ENCODE measurements at places on chromosomes 3 and 15.
A peak's percentile ranks its signal among the peaks of the same experiment; 100 is the strongest.

- DNase-seq: no peak
Measured at GRCh38 chr3:16498130-16498890, 15.2 kb downstream of the RFTN1 start.

DNA sequence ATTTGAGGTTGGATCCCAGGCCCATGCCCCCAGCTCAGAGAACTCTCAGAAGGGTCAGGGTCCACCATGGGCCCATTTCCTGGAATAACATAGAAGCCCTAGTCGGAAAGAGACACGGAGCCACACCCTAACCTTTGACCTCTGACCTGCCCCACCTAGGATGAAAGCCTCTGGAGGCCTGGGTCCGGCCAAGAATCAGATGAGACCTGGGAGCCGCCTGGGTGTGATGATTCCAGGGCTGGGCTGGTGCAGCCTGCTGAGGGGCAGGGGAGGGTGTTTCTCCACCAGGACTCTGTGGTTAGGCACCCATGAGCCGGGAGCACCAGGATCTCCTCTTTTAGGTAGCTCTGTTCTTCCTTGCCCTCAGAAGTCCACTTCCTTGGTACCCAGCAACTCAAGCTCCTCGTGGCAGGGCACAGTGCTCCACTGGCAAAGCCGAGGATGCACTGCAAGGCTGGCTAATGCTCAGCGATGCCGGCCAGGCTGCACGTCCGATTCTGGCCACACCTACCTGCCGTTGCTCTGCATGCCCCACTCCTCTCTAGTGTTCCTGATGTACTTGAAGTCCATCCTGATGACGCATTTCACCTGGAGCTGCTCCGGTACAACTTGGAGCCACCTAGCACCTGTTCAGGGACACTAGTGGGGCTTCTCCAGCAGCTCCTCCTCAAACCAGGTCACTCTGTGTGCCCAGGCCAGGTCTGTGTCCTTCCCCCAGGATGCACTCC is 57.4 kb downstream of the ZNF445 start:
- DNase-seq: no peak

GRCh38 chr3:16188071-16188470 is 13.6 kb downstream of the GALNT15 start:
- no peak for DNase-seq

- no peak for DNase-seq
Measured at GRCh38 chr15:78838489-78838888, 27.2 kb upstream of the ADAMTS7 start.

GRCh38 chr15:77499087-77499760 is 78.5 kb downstream of the HMG20A start:
- no peak for DNase-seq

DNA sequence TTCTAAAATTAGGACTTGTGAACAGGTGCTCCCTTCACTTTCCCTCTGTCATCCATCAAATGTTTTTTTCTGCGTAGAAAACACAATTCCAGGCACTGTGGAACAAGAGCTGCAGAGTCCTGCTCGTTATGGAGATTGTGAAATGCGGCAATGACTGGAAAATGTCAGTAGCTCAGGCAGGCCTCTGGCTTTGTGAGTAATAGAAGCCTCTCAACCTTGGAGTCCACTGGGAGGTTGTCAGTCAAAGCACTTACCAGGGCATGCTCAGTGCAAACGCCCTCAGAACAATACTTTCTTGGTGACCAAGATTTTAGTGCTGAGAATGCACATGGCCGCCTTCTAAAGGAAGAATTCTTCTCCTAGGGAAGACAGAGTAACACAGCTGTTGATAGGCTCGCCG is 26.7 kb upstream of the MED12L start:
- DNase-seq: no peak

DNA sequence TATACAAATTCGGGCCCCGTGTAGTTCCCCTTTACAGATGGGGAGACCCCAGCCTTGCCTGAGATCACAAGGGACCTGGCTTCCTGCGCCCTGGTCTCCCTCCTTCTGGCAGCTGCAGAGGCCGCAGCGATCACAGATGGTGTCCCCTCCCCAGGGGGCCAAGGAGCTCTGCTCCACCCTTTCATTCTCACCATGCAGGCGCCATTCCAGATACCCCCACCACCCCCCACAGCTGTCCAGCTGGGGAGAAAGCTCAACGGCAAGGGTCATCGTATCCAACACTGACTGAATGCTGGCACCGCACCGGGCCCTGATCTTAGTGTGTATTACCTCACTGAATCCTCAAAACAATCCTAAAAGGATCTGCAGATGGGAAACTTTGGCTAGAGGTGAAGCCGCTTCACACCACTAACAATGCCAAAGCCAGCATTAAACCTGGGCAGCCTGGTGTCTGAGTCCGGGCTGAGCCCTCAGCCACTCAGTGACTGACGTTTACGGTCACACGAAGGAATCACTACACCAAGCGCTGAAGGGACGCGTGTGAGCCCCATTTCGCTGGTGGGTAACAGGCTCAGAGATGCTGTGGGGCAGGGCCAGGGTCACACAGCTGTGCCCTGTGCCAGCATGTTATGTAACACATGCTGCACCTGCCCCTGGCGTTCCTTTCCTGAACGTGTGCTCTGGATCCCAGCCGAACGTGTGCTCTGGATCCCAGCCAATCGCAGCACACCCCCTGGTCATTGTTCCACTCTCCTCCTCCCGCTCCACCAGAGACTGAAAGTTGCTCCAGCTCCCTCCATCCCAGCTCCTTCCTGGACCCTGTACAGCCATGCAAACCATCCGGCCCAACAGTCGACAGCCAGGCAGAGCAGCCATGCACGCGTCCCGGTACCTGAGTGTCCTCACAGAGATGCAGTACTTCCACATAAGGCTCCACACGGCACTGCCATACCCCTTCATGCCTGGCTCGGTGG is 51.8 kb downstream of the IQSEC1 start:
- peak; percentile 66 for DNase-seq

DNA sequence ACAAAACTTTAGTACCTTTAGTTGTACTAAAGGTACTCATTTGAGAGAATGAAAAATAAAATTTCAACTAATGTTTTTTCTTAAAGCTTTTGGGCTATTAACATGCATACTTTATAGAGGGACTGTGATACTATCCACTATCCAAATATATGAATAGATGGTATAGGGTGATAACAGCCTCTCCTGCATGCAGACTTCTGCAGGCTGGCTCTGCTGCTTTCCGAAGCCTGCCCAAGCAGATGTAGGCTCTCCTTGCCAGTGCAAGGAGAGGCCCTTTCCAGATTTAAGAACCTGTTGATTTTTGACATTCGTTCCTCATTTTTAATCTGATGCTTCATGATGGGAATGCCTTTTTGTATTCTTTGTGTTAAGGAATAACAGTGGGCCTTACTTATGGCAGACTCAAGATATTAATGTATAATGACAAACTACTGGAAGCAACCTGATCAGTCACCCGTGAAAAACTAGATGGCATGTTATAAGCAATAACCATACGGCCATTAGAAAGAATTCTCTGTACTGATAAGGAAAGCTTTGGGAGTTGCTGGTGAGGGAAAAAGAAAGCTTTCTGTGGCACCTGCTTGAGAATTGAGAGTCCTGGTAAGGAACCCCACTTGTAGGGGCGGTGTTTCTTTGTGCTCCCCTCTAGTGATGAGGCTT is 181.7 kb downstream of the TP63 start:
- DNase-seq: no peak

DNA sequence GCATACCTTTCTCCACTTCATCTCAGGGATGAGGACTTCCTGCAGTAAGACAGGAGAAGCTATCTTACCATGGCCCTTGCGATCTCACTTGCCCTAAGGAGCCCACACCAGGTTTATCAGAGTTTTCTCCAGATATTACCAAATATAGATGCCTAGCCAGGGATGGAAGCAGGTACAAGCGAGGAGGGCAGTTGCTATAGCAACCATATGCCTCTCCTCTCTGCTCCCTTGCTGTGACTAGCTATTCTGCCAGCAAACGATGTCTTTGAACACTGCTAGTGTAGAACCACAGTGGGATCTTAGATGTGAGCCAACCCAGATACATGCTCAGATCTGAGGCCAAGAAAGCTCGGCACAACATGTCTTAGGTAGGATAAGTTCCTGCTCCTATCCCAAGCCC is 33.9 kb downstream of the GRAMD2A start:
- no peak for DNase-seq

DNA sequence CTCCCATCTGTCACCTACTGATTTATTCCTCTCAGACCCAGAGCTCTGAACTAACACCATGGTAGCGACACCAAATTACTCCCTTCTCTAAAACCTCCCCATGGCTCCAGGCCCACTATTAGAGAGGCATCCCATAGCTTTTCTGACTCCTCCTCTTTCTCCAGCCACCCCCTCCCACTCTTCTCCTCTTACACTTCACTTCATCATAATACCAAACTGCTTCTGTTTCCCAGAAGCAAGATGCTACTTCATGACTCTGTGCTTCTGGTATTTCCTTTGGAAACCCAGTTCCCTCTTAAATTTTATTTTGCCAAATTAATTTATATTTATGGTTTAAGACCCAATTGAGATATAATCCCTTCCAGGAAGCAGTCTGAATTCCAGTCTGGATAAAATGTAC is 465.1 kb upstream of the PDZRN3 start:
- no peak for DNase-seq

DNA sequence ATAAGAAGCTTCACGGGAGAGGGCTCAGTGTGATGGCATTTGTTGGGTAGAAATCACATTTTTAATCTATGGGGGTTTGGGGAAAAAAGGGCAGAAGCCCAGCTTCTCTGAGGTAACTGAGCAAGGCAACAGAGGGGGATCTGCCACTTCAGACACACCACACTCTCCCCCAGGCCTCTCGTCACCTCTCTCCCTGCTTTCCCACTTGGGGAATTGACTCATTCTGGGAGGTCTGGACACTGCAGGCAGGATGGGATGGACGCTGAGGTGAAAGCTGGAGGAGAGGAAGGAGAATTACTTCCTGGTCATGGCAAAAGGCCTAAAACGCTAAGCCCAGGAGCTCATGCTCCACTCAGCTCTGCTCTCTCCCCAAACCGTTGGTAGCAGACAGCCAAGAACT is 33.2 kb downstream of the MYO5C start:
- no peak for DNase-seq

- DNase-seq: no peak
Measured at GRCh38 chr3:173037840-173038483, 103.1 kb downstream of the SPATA16 start.

DNA sequence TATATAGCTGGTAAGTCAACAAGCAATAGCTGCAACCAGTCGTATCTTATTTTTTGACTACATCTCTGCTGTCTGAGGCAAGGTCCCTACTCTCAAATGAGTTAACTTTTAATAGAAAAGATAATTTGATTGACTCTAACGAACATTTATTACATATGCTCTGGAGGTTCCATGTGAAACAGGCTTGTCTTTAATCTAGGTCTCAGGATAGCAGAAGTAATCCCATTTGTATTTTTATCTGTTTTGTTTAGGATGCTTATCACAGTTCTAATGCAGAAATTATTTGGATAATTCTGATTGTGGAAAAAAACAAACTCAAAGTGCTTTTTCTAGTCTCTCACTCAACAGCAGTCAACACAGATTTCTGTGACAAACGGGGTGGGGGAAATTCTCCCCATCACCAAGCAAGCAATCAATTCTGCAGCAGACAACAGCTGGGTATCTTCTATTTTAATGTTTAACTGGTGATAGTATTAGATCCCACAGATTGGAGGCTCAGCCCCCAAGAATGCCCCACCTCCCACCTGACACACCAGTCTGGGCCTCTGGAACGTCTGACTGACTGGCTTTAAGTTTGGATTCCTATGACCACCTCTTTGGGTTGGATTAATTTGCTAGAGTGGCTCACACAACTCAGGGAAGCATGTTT is 58.8 kb downstream of the ITPR1 start:
- DNase-seq: no peak

DNA sequence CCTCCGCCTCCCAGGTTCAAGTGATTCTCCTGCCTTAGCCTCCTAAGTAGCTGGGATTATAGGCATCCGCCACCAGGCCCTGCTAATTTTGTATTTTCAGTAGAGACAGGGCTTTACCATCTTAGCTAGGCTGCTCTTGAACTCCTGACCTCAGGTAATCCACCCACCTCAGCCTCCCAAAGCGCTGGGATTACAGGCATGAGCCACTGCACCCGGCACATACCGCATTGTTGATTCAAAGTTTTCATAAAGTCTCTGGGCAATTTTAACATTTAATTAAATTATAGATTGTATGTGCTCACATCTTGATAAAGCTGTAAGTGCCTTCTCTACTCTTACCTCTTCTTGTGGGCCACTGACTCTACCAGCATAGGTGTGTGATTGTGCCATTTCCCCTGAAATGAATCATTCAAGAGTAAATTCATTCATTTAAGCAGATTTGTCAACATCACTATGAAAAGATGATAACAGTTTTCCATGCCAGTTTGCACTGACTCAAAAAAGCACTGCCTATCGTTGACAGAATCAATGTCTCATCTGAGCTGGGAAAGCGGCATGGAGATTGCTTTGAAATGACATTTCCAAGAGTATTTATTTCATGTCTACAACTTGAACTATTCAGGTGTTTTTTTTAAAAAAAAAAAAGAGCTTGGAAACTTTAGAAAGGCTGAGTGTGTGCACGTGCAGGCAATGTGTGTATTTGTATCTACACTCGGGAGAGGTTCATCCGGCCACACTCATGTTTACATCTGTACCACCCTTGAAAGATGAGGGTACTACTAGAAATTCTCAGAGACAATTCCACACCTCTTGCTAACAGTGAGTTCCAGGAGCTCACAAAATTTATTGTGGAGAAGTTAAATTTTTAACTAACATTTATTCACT is 3.5 kb downstream of the BCL2A1 start:
- no peak for DNase-seq

DNA sequence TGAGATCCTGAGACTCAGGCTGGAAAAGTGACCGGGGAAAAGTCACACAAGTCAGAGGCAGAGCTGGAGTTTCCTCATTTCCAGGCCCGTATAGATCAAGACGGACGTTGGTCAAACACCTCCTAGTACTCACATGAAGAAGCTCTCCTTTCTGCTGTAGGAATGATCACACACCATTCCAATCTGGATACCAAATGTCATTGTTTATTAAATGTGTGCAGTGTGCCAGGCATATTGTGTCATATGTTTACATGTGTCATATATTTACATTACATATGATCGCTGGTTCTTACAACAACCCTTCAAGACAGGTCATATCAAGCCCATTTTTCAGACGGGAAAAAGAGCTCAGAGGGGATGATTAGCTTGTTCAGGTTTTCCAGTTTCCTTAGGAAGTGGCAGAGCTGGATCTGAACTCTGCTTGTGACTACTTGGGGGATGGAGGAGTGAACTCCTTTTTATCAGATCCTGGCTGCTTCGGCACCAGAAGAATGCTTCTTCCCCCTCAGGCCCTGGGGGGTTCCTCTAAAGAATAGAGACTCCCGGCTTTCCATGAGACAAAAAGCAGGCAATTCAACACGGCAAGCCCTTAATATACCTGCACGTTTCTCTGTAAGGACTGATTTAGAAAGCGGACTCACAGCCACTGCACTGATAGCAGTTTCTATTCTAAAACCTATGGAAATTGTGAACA is 41.9 kb downstream of the FAM43A start:
- no peak for DNase-seq

GRCh38 chr15:37112171-37112570 is 11.8 kb upstream of the MEIS2 start:
- no peak for DNase-seq

GRCh38 chr3:128701342-128702212 is 24.4 kb upstream of the RAB7A start:
- no peak for DNase-seq

- DNase-seq: no peak
Measured at GRCh38 chr3:85835857-85836440, 877.2 kb downstream of the CADM2 start.

GRCh38 chr3:4865714-4866113 is 113.5 kb upstream of the BHLHE40 start:
- DNase-seq: no peak

GRCh38 chr15:70093070-70093469 is 4.6 kb downstream of the TLE3 start:
- DNase-seq: no peak
